ENCODE measurements at places on chromosomes 12 and 14.
A peak's percentile ranks its signal among the peaks of the same experiment; 100 is the strongest.

DNA sequence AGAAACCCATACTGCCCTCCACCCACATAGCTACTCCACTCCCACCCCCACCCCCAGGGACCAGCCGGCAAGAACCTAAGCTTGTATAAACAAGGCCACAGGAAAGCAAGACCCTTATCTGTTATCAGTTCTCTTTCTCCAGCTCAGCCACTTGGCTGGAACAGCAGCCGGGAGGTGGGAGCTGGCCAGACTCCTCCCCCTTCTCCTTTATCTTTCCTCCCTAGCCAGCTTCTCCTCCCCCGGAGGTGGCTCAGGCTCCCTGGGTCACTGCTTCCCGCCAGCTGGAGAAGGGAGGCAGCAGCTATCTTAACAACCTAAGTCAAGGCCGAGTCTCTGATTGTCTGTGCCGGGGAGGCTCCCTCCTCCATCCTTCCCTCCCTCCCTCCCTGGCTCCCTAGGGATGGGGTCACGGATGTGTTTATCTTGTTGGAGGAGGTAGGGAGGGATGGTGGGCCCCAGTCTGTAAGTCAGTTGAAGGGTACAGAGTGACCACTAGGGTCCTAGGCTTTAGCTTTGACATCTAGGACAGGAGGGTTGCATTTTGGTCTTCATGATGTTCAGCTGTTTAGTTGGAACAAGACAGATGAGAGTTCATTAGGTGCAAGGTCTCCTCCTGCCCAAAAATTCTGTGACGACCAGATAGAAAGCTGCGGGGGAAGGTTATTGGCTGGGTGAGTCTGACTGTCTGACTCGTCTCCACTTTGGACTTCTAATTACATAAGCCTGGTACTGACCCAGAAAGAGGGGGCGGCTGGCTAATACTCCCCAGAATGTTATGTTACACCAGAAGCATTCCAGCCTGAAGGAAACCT, 29.7 kb downstream of the ZFP36L1 start:
- DNase-seq: no peak

- no peak for DNase-seq
Measured at GRCh38 chr12:59085690-59086089, 165.4 kb upstream of the LRIG3 start.

- no peak for DNase-seq
Measured at GRCh38 chr12:103177639-103178255, 220.3 kb downstream of the ASCL1 start.

DNA sequence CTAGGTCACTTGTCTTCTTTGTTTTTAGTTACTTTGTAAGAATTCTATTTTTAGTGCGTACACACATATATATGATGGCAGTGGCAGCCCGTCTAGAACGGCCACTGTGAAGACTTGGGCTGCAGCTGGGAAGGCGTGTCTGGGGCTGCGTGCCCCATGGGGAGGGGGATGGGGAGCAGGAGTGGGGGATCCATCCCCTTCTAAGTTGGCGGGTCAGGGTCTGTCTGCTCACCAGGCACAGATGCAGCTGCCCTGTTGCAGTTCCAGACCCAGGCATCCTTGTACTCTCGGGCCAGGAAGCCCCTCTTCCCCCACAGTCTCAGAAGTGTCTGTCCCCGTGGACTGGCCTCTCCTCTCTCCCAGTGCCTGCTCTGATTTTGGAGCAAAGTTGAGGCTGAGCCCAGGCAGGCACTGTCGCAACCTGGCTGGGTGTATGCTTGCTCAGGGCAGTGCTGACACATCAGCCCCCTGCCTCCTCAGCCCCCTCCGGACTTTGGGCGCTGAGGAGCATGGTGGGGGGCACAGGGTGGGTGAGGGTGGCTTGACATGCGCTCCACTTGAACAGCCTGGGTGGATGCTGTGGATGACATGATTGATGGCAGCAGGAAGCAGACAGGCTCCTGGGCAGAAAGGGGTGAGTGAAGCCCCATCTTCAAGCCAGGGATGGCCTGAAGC, 271.2 kb upstream of the NAV3 start:
- no peak for DNase-seq

DNA sequence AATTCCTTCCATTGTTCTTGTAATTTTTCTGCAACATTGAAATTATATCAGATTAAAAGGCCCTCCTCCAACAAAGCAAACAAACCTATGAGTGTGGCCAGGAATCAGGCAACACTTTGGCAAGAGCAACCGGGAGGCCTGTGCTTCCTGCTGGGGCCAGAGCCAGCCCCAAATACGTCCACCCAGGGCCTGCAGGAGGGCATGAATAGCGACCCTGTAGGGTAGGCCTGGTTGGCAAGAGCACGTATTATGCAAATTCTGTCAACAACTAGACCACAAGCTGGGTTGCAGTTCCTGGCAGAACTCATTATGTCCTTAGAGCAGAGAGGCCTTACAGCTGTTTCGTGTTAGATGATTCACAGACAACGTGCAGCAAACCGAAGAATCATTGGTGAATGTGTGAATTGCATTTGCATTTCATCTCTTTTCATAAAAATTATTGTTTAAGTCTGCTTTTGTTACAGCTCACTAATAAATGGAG, 26.9 kb upstream of the LGALS3 start:
- DNase-seq: peak; percentile 95
